ENCODE measurements at places on chromosomes 7 and 10.

GRCh38 chr10:12659706-12660105, 310.4 kb downstream of the CAMK1D start:
- DNase-seq = no peak

GRCh38 chr7:98322331-98323270, 41.1 kb downstream of the BRI3 start:
- no peak for DNase-seq

DNA sequence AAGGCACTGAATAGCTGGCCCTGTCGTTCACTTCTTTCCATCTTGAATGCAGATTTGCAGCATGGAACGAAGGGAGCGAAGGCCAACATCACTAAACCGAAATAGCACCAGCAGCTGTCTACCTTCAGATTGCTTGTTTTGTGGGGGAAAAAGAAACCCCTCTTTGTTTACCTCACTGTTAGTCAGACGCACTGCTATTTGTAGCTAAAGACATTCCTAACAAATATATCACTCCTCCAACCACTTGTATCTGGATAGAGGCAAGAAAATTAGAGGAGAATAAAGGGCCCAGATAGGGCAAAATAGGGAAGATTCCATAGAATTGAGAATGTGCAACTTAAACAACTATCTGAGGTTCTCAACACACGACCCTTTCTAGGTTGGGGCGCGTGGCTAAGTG, 26.5 kb downstream of the ANK3 start:
- DNase-seq = no peak

DNA sequence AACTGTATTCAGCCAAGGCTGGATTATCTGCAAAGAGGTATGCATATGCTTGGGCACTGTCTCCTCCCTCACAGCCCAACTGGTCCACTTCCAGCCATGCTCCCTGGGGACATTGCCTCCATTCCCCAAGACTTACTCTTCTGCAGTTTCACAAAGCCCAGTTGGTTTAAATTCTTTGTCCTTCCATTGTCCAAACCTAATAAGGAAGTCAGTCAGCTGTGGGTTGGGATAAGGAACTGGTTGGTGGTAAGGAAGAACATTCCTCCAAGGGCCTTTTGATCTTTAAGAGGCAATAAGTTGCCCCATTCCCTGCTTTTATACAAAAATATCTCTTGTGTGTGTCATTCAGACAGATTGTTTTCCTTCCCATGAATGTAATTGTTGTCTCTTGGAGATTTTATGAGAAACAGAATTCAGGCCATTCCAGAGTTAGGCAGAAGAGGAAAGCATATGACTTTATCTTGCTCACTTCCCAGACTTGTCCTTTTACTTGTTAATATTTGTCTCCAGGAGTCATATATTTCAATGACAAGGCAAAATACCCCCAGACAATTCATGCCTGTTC, 673.7 kb downstream of the SUGCT start:
- no peak for DNase-seq

DNA sequence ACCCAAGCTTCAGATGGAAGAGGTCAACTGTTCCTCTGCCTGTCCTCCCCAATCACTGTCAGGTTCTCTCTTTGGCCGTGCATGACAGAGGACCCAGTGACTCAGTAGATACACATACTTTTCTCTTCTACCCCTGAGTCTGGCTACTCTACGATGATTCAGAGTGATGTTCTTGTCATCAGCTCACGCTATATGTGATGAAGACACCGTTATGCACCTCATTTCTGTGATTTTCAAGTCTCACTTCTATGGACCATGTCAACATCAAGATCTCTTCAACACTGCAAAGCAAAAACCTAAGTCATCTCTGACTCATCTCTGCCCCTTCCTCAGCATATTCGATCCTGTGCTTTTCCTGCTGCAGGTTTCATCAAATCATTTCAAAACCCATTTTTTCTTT, 76.6 kb upstream of the DGKI start:
- DNase-seq = no peak

GRCh38 chr10:68103901-68104300, 5.4 kb upstream of the MYPN start:
- DNase-seq = no peak

DNA sequence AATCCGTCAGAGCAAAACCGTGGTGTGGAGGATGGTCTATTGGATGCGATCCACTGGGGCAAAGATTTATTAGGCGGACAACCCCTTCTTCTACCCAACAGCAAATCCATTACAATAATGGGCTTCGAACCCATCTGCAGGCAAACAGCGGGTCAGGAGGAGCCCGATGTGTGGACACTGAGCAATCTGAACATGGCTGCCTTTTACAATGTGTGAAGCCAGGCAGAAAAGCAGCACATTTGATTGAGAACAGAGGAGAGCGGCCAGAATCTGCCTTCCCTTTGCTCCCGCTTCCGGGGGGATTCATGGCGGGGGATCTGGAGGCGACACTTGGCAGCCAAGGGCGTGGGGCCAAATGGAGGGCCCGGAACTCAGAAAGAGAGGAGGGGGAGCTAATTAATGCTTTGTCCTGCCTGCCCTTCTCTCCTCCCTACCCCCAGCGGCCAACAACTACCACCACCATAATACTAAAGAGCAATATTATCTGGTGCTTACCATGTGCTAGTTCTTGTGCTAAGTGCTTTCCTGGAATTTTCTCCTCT, 133.0 kb downstream of the EMX2 start:
- DNase-seq = no peak

- no peak for DNase-seq
Measured at GRCh38 chr7:41297166-41297565, 405.7 kb downstream of the INHBA start.

DNA sequence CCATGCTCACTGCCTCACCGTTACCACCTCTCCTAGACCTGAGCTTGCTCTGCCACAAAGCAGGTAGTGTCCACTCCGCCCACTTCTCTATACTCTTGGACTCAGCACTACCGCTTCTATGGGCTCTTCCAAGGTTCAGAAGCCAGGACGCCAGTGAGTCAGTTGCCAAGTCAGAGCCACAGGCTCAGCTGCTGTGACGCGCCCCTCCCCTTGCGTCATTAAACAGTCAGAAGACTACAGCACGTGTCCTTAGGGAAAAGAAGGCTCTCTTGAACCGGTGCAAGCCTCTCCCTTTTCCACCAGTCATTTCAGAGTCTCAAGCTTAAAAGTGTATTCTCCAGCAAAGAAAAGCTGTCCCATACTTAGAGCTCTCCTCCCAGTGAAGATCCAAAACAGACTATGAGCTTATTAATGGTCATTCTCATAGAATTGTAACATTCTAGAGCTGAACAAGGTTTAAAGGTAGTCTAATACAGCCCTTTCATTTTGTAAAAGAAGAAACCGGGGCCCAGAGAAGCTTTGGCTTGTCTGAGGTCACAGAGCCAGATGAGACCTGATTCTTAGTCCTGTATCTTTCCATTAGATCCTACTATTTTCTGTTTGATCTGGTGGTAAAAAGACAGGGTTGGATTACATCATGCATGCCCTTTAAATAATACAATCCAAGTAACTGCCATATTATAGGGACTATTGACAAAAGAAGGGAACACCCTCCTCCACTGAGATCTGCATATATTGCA, 40.9 kb upstream of the MET start:
- no peak for DNase-seq

DNA sequence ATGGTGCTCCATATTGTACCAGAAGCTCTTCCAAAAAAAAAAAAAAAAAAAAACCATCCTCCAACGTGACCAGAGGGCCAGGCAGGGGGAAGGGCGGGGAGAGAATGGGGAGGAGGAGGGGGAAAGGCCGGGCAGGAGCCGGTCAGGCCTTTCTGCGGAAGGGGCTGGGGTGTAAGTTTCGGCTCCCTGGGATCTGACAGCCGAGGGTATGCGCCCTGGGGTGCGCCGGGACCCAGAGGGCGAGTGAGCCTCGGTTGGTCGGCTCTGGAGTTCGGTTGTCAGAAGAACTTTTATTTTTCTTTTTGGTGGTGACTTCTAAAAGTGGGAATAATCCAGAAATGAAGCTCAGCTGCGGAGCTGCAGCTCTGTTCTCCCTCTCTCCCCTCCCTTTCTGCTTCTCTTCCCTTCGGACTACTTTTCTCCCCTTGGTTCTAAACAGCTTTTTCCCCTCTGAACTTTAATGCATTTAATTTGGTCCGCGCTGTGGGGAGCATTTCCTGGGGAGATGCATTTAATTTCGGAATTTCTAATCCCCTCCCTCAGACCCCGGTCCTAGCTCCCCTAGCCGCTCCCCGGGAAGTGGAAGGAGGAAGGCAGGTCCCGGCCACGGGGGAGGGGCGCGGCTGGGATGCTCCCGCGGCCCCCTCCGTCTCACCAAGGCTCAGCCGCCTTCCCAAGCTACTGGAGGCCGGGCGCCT, 3.9 kb upstream of the PAX2 start:
- no peak for DNase-seq

GRCh38 chr10:44569193-44570091, 184.5 kb upstream of the CXCL12 start:
- no peak for DNase-seq

- DNase-seq = no peak
Measured at GRCh38 chr10:72832701-72833100, 60.8 kb upstream of the OIT3 start.

- no peak for DNase-seq
Measured at GRCh38 chr7:157001920-157002818, 8.3 kb downstream of the MNX1 start.

GRCh38 chr7:39557911-39558310, 8.3 kb upstream of the YAE1 start:
- no peak for DNase-seq

- DNase-seq = peak; percentile 11
Measured at GRCh38 chr7:21338728-21339164, 89.1 kb upstream of the SP4 start.

DNA sequence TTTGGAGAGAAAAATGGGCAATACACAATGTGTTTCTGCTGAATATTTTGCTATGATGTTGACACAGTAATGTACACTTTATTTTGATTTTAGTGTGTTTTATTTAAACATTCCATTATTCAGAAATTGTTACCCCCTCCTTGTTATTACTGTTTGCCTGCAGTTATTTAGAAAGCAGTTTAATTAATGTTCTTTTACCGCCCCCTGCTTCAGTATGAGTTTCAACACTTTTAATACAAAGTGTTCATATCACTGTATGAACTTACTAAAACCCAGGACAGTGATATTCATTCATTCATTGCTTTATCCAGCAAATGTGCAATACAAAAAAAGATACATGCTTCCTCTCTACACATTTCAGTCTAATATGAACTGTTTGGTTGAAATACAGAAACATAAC, 159.3 kb downstream of the AUTS2 start:
- DNase-seq = no peak

DNA sequence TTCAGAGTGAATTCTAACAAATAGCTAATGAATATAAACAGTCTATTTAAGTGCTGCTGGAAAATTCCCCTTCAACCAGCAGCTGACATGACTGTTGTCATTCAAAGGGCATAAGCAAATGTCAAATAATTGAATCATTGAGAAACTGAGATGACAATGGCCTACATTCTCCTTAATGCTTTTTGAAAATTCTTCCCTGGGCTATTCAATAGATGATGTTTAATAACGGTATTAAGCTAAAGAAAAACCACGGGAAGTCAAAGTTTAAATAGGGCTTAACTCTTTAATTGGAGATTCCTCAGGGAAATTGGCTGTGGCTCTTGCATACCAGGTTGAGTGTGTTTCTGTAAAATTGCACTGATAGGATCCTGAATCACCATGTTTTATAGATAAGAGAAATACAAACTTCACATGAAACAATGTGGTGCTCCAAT, 77.0 kb downstream of the ARL4A start:
- no peak for DNase-seq

DNA sequence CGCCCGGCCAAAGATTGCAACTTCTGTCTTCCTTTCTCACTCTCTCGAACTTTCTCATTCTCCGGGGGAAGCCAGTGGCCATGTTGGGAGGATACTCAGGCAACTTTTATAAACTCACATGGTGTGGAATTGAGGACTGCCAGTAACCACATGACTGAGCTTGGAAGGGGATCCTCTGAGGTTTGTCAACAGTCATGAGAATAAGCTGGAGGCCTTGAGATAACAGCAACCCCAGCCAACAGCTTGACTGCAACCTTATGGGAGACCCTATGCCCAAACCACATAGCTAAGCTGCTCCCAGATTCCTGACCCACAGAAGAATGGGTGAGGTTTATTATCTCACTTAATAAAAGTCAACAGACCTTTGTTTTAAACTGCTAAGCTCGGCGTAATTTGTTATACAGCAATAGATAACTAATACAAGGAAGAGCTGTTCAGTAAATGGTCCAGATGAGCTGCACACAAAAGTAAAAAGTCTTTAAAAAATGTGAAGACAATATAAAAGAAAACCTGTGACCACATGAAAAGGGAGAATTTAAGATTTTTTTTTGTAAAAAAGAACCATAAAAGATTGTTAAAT, 9.6 kb downstream of the SYPL1 start:
- no peak for DNase-seq

DNA sequence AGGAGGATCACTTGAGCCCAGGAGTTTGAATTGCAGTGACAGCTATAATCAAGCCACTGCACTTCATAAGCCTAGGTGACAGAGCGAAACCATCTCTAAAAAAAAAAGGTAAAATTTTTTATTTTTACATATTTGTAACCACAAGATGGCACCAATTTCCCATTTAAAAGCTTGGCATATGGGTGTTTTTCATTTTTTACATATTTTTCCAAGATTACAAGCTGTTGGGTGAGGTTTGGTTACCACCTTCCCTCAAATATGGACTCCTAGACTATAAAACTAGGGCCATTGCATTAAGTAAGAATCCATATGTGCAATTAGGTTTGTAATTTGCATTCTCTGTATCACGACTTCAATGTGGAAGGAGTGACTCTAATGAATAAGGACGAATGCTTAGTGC, 129.3 kb upstream of the ACBD5 start:
- no peak for DNase-seq

DNA sequence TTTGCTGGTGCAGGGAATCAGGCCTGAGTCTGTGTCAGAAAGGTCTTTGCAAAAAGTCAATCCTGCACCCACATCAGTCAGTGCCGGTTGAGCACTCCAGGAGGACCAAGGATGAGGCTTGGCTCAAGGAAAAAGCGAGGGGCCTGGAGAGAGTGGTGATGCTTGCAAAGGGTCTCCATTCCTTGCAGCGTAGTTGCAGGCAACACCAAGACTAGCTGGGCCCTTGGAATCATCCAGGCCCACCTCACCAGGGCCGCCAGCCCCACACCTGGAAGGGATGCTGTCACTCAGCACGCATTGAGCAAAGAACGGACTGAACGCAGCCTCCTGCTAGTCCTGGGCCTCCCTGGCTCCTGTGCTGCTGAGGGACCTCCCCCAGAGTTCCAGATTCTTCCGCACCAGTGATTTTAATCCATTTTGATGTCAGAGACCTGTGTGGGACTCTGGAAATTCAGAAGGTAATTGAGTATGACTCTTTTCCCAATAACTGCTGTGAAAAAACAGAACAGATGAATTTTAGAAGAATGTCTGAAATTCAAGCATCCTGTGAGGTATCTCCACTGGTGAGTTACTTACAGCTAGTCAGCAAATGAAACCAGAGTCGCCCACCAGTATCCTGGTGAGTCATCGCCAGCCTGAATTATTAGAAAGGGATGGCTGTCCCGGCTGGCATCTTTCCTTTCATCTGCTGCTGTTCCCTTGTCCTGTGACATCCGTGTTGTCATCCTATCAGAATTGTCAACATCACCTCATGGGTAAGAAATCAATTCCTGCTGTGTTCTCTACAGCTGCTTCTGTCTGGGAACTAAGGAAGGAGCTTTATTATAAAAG, 150.8 kb upstream of the NPS start:
- no peak for DNase-seq

Measured in stimulated activated CD8-positive, alpha-beta memory T cell treated with anti-CD3 and anti-CD28 coated beads, Interleukin-7, amount 100 ng/mL, for 1 hour (primary cell).